ENCODE measurements at places on chromosomes 3 and 15. TPM values are rescaled to one million over a fixed set of nuclear protein-coding genes. Genes with fewer than 3 reads are reported as not detected.

- peak; percentile 59 for DNase-seq
These were observed 122.4 kb downstream of the RAP2B start for GRCh38 chr3:153284282-153284938.

DNA sequence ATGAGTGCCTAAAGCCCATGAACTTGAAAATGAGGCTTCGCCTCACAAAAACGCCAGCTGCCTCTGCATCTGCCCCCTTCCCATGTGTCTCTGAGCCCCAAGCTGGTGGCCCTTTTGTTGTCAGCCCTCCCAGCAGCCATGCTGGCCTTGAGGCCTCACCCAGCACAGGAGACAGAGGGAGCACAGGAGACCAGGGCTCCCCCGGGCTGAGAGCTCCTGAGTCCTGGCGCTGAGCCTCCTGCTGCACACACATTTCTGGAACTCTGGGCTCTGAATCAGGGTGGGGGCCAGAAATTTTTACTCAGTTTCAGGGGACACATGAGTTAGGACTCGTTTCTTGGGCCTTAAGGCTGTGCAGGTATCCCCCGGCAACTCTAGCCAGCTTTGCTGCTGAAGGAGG, 56.4 kb upstream of the ACAD9 start:
- no peak for DNase-seq

Gene LMAN1L
- not detected for total RNA-seq

GRCh38 chr3:193593668-193594030, 641 bp downstream of the OPA1 start:
- DNase-seq, result no peak

DNA sequence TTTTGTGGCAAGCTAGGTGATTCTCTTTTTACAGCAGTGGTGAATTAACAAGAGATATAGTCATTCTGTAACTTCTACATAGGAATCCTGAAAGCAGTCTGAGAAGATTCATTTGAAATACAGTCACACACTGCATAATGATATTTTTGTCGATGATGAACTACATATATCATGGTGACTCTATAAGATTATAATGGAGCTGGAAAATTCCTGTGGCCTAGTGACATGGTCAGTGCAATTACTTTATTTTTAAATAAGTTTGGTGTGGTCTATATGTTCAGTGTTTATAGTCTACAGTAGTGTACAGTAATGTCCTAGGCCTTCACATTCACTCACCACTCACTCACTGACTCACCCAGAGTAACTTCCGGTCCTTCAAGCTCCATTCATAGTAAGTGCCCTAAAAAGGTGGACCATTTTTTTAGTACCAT, 511.4 kb upstream of the MCTP2 start:
- DNase-seq, result no peak

DNA sequence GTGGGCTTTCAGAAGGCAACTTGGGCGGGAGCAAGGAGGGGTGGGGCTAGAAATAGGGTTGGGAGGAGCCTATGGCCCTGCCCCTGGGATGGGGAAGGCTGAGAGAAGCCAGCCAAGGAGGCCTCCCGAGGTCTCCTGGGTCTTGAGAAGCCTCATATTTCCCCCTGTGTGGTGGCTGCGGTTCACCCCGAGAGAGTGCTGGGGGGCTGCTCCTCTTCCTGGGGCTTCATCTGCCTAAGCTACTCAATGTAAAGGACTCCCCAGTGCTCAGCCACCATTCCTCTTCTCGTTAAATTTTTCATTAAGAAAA, 174.3 kb downstream of the SMAD6 start:
- no peak for DNase-seq

DNA sequence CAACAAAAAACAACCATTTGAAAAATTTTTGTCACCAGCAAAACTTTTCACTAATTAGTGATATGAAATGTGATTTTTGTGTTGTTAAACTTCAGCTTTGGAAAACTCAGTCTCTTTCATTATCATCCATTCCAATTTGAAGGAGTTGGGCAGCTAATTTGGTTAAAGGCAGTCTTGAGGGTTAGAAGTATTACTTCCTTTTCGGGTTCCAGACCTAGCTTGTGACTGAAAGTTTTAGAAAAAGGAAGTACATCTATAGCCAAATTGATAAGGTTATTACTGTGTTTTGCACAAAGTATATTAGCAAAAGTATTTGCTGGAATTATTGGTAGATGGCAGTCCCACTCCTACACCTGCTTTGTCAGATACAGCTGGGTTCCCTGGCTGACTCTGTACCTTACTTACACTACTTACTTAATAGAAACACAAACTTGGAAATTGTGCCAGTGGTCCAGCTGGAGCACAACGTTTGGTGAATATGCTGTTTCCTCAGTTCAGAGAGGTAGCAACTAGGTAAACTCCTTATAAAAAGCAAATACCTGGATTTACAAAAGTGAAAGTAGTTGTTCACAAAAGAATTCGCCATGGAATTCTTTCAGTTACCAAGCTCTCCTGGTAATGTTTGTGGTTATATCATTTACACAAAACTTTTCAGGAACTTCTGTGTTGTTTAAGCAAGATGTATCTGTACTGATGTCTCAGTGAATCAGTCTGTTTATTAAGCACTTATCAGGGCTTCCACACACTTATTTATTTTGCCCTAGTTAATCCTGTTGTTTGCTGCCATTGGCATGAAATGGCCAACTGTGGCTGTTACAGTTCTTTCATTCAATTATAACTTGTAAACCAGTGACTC, 31.6 kb downstream of the TIPARP start:
- DNase-seq, result no peak

GRCh38 chr3:169998668-169999131, 32.1 kb downstream of the SEC62 start:
- DNase-seq, result no peak

DNA sequence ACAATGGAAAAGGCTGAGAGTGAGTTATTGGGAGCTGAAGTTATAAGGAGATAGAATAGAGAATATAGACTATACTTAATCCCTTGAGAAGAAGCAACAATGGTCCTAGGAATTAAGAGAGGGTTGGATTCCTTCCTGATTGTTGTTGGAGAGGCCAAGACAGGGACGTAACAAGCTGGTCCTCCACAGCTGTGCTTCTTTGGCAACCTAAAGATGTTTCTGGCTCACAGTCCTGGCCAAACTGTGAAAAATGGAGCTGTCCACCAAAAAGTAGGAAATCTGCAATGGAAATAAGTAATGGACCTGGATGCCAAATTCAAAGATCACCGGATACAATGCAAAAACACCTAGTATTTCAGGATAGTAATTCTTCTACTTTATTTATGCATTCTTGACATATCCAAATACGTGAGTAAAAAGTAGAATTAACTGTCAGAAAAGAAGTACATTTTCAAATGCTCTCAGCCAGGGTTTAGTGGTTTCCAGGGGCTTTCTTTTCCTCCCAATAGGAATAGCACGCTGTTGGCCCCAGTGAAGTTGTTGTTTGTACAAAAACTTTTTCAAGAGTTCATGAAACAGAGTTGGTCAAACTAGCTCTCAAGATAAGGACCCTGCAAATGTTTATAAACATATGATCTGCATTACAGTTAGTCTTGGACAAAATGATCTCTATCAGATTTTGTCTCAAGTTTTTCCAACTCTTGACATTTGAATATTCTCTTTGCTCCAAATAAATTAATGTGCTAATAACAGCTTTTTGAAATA, 28.3 kb downstream of the CERS3 start:
- DNase-seq, result no peak

Gene AMIGO3
- total RNA-seq, result not detected

GRCh38 chr3:46222435-46223161, 14.5 kb upstream of the CCR1 start:
- DNase-seq, result no peak

Gene PEX11A
- total RNA-seq, result 15.0 TPM

- DNase-seq, result no peak
These were observed 129.8 kb downstream of the NR1I2 start for GRCh38 chr3:119911748-119912147.

Gene CIDEC
- not detected for total RNA-seq

DNA sequence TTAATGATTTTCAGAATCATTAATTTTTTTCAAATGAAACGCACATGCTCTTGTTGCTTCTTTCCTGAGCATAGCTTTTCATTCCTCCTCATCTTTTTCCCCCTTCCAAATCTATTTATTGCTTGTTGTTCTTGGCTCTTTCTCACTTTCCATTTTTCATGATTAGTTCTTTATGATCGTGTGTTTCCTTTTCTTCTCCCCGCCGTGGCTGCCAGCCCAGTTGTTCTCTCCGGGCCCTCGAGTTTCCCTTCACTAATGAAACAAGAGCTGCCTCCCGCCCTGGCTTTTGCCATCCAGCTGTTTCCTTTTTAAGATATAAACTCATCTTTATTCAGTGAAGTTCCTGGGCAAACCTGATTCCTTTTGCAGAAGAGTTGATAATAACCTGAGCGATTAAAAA, 170.2 kb upstream of the NR2F2 start:
- DNase-seq, result peak; percentile 78

- no peak for DNase-seq
These were observed 7.3 kb downstream of the MCTP2 start for GRCh38 chr15:94238539-94239118.

GRCh38 chr3:123365450-123366143, 83.3 kb downstream of the ADCY5 start:
- no peak for DNase-seq

- no peak for DNase-seq
These were observed 27.5 kb downstream of the PLOD2 start for GRCh38 chr3:146133441-146133840.

- no peak for DNase-seq
These were observed 18.7 kb downstream of the TMF1 start for GRCh38 chr3:69033470-69033869.

Gene STRIT1
- total RNA-seq, result not detected

- DNase-seq, result no peak
These were observed 24.2 kb upstream of the LXN start for GRCh38 chr3:158696618-158697017.

DNA sequence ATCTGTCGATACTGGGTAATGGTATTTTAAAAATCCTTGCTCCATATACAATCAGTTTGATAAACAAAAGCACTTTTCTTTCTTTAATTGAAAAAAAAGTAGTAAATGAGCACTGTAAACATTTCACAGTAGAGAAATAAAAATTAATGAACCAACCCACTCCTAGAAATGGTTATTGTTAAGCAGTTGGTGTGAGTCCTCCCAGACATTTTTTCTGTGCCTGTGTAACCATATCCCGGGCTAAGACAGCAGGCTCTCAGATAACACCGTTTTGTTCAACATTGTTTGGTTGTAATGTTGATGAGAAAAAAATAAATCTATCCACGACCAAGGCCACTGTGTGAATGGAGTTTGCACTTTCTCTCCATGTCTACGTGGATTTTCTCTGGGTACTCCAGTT, 42.6 kb downstream of the PXK start:
- no peak for DNase-seq

DNA sequence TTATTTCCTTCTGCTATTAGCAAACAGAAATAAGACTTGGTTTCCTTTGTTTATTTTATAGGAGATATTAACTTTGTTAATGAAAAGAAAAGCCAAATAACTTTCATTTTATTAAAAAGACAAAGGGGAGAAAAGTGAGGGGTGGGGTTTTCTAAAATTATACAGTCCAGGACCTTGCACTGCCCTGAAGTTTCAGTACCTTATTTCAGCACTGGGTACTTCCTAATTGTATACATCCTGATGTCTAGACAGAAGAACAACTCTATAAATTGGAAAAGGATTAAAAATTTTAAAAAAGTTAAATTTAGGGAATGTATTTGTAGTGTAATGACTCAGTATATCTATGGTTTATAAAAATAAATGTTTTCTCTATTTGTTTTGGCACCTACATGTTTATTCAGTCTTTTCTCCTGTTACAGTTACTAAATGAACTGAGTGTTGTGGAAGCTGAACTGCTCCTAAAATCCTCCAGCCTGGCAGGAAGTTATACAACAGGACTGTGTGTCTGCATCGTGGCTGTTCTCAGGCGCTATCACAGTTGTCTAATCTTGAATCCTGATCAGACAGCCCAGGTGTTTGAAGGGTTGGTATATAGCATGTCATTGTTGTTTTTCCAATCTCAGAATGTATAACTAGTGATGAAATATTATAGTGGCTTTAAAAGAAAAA, 27.6 kb upstream of the P2RY13 start:
- DNase-seq, result no peak

- DNase-seq, result no peak
These were observed 130.3 kb downstream of the DTWD1 start for GRCh38 chr15:49751191-49751590.

Gene LYSMD4
- total RNA-seq, result 6.5 TPM

DNA sequence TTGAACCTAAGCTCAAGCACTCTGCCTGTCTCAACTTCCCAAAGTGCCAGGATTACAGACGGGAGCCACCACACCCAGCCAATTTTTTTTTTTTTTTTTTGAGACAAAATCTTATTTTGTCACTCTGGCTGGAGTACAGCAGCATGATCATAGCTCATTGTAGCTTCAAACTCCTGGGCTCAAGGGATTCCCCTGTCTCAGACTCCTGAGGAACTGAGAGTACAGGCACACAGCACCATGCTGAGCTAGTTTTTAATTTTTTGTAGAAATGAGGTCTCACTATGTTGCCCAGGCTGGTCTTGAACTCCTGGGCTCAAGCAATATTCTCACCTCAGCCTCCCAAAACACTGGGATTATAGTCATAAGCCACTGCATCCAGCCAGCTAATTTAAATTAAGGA, 36.8 kb upstream of the SUCLG2 start:
- DNase-seq, result no peak

DNA sequence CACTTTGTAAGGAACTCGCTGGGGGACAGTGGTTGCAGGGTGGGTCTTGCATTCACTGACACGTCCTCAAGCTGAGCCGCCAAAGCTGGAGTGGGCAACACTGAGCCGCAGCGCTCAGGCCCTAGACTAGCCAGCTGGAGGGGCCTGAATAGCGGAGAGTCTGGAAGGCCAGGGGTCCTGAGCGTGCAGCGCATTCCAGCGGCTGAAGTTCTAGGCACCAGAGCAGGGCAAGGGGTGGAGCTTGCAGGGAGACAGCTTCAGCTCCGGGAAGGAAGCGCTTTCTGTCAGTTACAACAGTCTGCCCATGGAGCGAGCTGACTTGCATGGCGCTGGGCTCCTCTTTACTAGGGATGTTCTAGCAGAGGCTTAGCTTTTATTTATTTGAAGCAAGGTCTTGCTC, 2.7 kb downstream of the MAP6D1 start:
- DNase-seq, result no peak

Gene SERINC4
- 0.28 TPM for total RNA-seq

Gene LDHAL6B
- not detected for total RNA-seq

Gene CDHR4
- 1.6 TPM for total RNA-seq
